ENCODE measurements at places on chromosomes 4 and X. TPM values are rescaled to one million over a fixed set of nuclear protein-coding genes. Genes with fewer than 3 reads are reported as not detected.

Gene FGFBP2
- total RNA-seq, result 3.2 TPM

Gene BEX1
- not detected for total RNA-seq

Gene EFHC2
- 0.30 TPM for total RNA-seq

Gene MYOZ2
- total RNA-seq, result not detected

Gene HTR2C
- total RNA-seq, result not detected

DNA sequence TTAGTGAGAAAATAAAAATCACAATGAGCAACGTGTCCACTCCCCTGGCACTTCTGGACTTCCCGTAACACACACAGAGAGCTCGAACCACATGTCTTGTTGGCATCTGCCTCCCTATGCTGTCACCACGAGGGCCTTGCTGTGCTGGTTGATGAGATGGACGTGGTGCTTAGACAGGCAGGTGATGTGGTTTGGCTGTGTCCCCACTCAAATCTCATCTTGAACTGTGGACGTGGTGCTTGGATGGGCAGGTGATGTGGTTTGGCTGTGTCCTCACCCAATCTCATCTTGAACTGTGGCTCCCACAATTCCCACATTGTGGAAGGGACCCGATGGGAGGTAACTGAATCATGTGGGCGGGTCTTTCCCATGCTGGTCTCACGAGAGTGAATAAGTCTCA is 40.0 kb downstream of the FGFRL1 start:
- no peak for DNase-seq

- DNase-seq, result no peak
Observed at GRCh38 chr4:74878323-74878722, 54.6 kb upstream of the PARM1 start.

GRCh38 chrX:13374364-13374763 is 54.5 kb upstream of the ATXN3L start:
- DNase-seq, result no peak

GRCh38 chr4:13329963-13330362 is 154.2 kb downstream of the RAB28 start:
- DNase-seq, result no peak
